ENCODE measurements at places on chromosomes 11 and 22. TPM values are rescaled to one million over a fixed set of nuclear protein-coding genes. Genes with fewer than 3 reads are reported as not detected.

The OR51D1 gene
- total RNA-seq: not detected

The SLCO2B1 gene
- total RNA-seq: under 0.01 TPM

The BUD13 gene
- 9.0 TPM for total RNA-seq

The OLFML1 gene
- total RNA-seq: 0.15 TPM

The SEC14L2 gene
- 33.7 TPM for total RNA-seq

The ATP6V1E1 gene
- total RNA-seq: 143 TPM

The NUCB2 gene
- 71.6 TPM for total RNA-seq

The KRTAP5-8 gene
- total RNA-seq: not detected

The CDC42EP2 gene
- 8.5 TPM for total RNA-seq

The SCN3B gene
- not detected for total RNA-seq

The CD81 gene
- 166 TPM for total RNA-seq

The CNGA4 gene
- total RNA-seq: under 0.01 TPM

All from smooth muscle cell of the coronary artery (primary cell).